ENCODE measurements at places on chromosomes 11 and 22.

DNA sequence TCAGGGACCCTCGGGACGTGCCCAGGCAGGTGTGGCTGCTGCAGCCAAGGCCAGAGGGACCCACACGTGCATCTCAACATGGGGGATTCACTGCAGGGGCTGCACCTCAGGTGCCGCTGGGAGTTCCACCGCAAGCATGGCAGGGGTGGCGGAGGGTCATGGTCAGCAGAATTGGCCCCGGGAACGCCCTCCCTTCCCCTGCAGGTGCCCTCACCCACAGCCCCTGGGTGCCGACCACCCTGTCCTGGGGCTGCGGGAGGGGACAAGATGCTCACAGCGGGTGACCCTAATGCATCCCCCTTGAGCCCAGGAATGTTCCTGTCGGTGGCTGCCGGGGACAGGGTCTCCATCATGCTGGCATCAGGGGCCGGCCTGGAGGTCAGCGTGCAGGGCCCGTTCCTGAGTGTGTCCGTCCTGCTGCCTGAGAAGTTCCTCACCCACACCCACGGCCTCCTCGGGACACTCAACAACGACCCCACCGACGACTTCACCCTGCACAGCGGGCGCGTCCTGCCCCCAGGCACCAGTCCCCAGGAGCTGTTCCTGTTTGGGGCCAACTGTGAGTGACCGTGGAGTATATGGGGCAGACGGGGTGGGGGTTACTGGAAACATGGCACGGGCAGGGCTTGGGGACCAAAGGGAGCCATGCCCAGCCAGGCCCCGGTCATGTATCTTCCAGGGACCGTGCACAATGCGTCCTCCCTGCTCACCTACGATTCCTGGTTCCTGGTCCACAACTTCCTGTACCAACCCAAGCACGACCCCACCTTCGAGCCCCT lies 5.8 kb downstream of the SUSD2 start:
- no peaks in the 10 kb centered on the region for H3K27me3 ChIP-seq
- no peak overlapping the region for H3K27ac ChIP-seq
- H3K4me3 ChIP-seq: no peak overlapping the region
- peak; percentile 41 for DNase-seq

DNA sequence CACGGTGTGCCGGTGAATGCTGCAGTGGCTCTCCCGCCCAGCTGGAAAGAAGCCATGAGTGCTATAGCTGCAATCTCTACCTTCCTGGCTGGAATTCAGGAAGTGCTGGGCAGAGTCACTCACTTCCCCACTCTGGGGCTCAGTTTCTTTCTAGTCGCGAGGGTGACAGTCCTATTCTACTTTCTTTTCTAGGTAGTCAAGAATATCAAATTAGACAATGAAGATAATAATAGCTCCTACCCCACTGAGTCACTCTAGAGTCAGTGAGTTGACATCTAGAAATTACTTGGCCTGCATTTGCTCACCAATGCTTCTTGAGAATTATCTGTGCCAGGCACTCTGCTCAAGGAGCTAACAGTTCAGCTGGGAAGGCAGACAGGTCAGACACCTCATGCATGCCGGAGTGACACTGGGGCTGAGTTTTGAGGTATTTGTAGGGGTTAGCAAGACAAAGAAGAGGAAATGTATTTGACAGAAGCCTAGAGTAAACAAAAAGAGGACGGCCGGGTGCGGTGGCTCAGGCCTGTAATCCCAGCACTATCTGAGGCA lies 3.2 kb downstream of the CENPM start:
- H3K4me3 ChIP-seq: no peak overlapping the region
- no peaks in the 10 kb centered on the region for H3K27me3 ChIP-seq
- H3K27ac ChIP-seq: no peak overlapping the region

- peaks cover 16% of the 10 kb centered on the region for H3K4me1 ChIP-seq
- H3K4me3 ChIP-seq: peak overlapping the region; percentile 61
- DNase-seq: peak; percentile 52
- no peaks in the 10 kb centered on the region for H3K36me3 ChIP-seq
- no peaks in the 10 kb centered on the region for H3K27me3 ChIP-seq
Observed at GRCh38 chr11:130070109-130070845, 583 bp downstream of the APLP2 start.

- H3K4me3 ChIP-seq: no peak overlapping the region
- no peaks in the 10 kb centered on the region for H3K4me1 ChIP-seq
- no peaks in the 10 kb centered on the region for H3K27me3 ChIP-seq
- DNase-seq: no peak
- no peak overlapping the region for H3K27ac ChIP-seq
Observed at GRCh38 chr11:28701760-28702449, 593.7 kb downstream of the METTL15 start.

DNA sequence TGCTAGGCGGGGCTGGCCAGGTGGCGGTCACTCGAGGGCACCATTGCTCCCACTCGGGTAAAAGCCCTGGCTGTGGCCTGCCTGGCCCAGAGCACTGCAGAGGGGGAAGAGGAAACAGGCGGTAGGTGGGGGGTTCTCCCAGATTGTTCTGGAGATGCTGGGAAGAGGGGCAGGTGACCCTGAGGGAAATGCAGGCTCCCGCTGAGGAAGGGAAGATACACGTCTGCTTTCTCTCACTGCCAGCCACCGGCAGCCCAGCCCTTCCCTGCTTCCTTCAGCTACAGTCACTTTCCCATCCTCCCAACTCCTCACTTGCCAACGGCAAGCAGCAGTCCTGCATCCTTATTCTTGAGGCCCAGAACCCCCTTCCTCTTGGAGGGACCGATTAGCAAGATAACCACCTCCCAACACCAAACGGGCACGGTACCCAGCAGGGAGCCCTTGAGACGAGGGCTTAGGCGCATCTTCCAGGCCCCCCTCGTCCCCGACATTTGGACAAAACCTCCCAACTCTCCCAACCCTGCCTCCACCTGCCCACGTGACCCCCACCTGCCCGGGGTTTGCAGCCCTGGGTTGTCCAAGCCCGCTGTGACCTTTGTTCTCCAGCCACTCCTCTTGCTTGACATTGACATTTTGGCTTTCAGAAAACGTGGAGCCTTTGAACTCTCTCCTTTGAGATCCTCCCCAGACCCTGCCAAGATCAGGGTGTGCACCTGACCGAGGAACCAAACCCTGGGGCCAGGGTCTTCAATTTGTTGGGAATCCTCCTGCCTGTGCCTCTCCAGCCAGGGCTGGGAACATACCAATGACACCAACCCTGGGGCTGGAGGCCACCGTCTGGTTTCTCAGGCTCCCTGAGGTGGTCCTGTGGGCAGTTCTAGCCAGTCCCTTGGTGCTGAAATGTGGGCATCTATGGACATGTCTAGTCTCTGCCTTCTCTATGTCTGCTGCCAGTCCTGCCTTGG lies 48.8 kb upstream of the TTLL12 start:
- H3K36me3 ChIP-seq: no peaks in the 10 kb centered on the region
- H3K27ac ChIP-seq: no peak overlapping the region
- peaks cover 4% of the 10 kb centered on the region for H3K4me1 ChIP-seq
- H3K4me3 ChIP-seq: no peak overlapping the region

DNA sequence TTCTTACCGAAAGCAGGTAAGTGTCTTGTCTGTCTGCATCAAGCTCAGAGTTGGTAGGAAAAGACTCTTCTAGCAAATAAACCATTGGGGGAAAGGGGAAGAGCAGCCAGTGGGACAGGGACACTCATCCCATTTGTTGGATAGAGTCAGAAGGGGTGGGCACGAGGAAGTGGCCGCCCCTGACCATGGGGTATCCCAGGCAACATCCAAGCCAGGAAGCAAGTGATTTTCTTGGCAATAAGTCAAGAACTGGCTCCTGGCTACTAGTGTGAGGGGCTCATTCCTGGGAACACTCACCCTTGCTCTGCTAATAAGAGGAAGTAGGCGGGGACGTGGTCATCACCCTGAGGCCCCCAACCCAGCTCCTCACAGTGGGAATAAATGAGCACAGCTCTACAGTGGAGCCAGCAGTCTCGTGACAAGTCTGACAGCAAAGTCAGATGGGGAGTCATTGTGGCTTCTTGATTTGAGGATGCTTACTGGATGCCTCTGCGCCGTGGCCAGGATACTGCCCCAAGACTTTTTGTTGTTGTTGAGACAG lies 6.7 kb downstream of the SLC25A18 start:
- no peak for DNase-seq
- H3K27me3 ChIP-seq: no peaks in the 10 kb centered on the region
- no peaks in the 10 kb centered on the region for H3K36me3 ChIP-seq

GRCh38 chr11:44949160-44950030 lies 1.3 kb downstream of the TP53I11 start:
- H3K27ac ChIP-seq: no peak overlapping the region
- H3K27me3 ChIP-seq: no peaks in the 10 kb centered on the region
- peak overlapping the region; percentile 55 for H3K4me3 ChIP-seq
- H3K4me1 ChIP-seq: no peaks in the 10 kb centered on the region

- H3K27me3 ChIP-seq: no peaks in the 10 kb centered on the region
- DNase-seq: no peak
- no peak overlapping the region for H3K27ac ChIP-seq
- H3K4me1 ChIP-seq: no peaks in the 10 kb centered on the region
- H3K36me3 ChIP-seq: no peaks in the 10 kb centered on the region
Observed at GRCh38 chr11:123047947-123048293, 14.0 kb downstream of the HSPA8 start.

GRCh38 chr22:23219822-23220484 lies 39.6 kb downstream of the BCR start:
- H3K36me3 ChIP-seq: no peaks in the 10 kb centered on the region
- peak; percentile 22 for DNase-seq
- peaks cover 99% of the 10 kb centered on the region for H3K4me1 ChIP-seq

DNA sequence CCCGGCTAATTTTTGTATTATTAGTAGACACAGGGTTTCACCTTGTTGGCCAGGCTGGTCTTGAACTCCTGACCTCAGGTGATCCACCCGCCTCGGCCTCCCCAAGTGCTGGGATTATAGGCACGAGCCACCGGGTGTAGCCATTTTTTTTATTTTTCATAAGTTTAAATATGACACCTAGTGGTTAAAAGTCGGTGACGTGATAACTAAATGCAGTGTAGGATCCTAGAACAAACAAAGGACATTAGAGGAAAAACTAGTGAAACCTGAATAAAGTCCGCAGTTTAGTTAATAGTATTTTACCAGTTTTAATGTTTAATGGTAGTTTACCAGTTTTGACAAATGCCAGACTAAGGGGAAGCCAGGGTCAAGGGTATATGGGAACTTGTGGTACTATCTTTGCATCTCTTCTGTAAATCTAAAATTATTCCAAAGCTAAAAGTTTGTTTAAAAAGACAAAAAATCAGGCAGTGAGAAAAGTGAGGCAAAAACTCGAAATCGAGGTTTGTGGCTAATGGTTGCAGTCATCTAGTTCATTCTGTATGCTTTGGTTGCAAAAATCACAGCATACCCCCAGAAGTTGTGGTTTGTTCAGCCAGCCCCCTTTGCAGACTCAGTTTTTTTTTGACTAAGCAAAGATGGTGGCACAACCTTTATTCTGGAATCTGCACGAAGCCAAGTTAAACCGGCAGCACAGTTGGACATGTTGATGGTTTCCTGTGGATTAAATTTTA lies 29.6 kb downstream of the TOM1 start:
- H3K4me1 ChIP-seq: peaks cover 20% of the 10 kb centered on the region
- H3K36me3 ChIP-seq: peaks cover 22% of the 10 kb centered on the region
- no peaks in the 10 kb centered on the region for H3K27me3 ChIP-seq
- DNase-seq: no peak
- H3K4me3 ChIP-seq: no peak overlapping the region
- no peak overlapping the region for H3K27ac ChIP-seq

DNA sequence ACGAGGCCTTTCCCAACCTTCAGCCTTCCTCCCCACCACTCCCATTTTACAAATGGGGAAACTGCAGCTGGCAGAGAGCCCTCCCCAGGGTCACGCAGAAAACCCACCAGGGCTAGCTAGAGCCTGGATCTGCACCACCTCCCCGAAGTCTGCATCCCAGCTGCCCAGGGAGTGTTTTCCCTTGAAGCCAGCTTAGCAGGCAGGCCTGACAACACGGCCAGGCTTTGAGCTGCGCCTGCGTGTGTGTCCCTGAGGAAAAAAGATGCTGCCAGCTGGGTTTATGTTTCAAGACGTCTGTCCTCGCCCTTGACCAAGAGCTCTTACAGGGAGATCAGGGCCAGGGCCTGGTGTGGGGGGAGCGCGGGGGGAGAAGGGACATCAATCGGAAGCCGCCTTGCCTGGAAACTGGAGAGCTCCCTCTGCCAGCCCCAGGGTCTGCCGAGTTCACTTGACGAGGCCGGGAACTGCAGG lies 20.3 kb downstream of the WNT11 start:
- no peak for DNase-seq
- H3K36me3 ChIP-seq: no peaks in the 10 kb centered on the region
- no peaks in the 10 kb centered on the region for H3K4me1 ChIP-seq

- no peaks in the 10 kb centered on the region for H3K36me3 ChIP-seq
- H3K4me1 ChIP-seq: no peaks in the 10 kb centered on the region
- H3K27ac ChIP-seq: no peak overlapping the region
- no peak overlapping the region for H3K4me3 ChIP-seq
Observed at GRCh38 chr11:40974186-40974795, 485.2 kb downstream of the LRRC4C start.

DNA sequence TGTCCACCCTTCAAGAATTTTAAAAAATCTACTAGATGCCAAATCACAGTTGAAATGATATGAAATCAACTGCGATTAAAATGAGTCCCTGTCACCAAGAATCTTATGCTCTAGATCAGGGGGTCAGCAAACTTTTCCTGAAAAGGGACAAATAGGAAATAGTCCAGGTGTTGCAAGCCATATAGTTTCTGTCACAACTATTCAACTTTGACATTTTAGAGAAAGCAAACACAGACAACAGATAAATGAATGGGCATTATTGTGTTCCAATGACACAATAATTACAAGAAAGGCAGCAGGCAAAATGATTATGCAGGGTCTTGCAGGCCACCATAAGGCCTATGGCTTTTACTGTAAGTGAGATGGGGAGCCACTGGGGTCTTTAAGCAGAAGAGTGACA lies 58.6 kb downstream of the IMMP1L start:
- no peak overlapping the region for H3K27ac ChIP-seq
- H3K36me3 ChIP-seq: no peaks in the 10 kb centered on the region
- H3K4me3 ChIP-seq: no peak overlapping the region
- no peaks in the 10 kb centered on the region for H3K27me3 ChIP-seq
- no peaks in the 10 kb centered on the region for H3K4me1 ChIP-seq
- no peak for DNase-seq
